ENCODE measurements at places on chromosomes 7 and 10.

- H3K36me3 ChIP-seq = no peaks in the 10 kb centered on the region
- no peak overlapping the region for H3K27ac ChIP-seq
- H3K27me3 ChIP-seq = no peaks in the 10 kb centered on the region
- no peak for DNase-seq
- no peak overlapping the region for H3K4me3 ChIP-seq
Observed at GRCh38 chr10:121064491-121064890, 213.3 kb downstream of the WDR11 start.

DNA sequence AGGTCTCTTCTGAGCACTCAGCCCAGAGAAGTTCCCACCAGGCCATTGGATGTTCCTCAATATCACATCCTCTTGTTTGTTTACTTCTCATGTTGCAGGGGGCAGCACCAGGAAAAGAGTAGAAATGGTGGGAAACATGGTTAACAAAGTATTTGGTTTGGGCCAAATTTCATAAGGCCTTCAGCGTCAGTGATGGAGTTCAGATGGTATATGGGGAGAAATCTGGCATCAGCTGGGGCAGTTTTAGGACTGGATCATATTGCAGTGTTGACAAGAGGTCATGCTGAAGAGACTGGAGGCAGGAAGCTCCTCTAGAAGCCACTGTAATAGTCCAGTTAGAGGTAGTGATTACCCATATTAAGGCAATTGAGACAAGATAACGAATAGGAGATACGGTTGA, 200.0 kb downstream of the WDR11 start:
- H3K36me3 ChIP-seq = no peaks in the 10 kb centered on the region
- DNase-seq = peak; percentile 55
- H3K4me3 ChIP-seq = no peak overlapping the region
- H3K27ac ChIP-seq = no peak overlapping the region
- peaks cover 13% of the 10 kb centered on the region for H3K4me1 ChIP-seq

DNA sequence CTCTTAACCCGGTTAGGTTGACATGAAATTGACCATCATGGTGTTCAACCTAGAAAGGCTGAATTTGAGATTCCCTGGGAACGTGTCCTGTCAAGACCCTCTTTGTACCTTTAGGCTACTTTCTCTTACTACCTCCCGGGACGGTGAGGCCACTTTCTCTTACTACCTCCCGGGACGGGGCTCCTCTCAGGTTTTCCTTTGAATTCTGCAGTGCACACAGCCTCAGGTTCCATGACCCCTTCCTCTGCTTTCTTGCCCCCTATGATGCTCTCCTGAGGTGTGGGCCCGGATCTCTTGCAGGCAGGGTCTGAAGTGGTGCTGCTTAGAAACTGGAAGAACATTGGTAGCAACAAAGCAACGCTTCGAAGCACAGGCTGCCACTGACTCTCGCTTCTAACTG, 155.3 kb downstream of the CAMK1D start:
- H3K4me1 ChIP-seq = peaks cover 5% of the 10 kb centered on the region
- H3K4me3 ChIP-seq = no peak overlapping the region
- no peak for DNase-seq
- H3K27me3 ChIP-seq = no peaks in the 10 kb centered on the region

GRCh38 chr7:135792363-135792668, 43.7 kb upstream of the FAM180A start:
- no peaks in the 10 kb centered on the region for H3K36me3 ChIP-seq
- no peak overlapping the region for H3K27ac ChIP-seq
- no peaks in the 10 kb centered on the region for H3K4me1 ChIP-seq
- DNase-seq = no peak
- H3K27me3 ChIP-seq = no peaks in the 10 kb centered on the region

DNA sequence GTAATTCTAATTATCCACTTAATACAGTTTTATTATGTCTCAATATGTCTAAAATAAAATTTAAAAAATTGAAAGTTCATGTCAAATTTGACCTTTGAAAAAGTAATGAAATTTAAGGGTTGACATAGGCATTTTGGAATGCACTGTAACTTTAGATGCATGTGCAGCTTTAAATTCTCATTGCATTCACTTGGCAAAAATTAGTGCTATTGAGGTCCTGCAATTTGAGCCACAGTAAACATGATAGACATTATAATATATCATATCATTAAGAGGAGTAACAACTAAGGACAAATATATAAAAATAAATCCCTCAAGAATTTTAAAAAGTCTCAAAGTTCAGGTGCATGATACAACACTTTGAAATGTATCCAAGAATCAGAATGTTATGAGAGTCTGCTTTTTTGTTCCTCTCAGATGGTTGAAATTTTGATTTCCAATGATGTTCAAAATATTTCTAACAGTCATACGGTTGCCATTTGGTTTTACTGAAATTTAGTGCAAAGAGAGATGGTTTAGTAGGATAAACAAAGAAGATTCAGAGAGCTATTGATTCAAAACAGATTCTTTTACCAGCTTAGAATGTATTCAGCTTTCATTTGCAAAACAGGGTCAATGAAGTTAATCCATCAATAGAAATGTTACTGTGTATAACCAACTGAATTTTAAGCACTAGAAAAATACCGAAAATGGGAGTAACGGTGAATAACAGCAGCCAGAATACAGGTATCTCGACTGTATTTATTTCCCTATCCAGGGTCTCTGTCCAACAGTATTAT, 71.8 kb downstream of the SEMA3A start:
- no peak overlapping the region for H3K4me3 ChIP-seq
- no peaks in the 10 kb centered on the region for H3K27me3 ChIP-seq
- peaks cover 5% of the 10 kb centered on the region for H3K36me3 ChIP-seq
- no peak for DNase-seq
- H3K27ac ChIP-seq = no peak overlapping the region

GRCh38 chr10:30736685-30737232, 107.2 kb upstream of the LYZL2 start:
- DNase-seq = no peak
- H3K27me3 ChIP-seq = no peaks in the 10 kb centered on the region
- no peak overlapping the region for H3K27ac ChIP-seq
- H3K4me3 ChIP-seq = no peak overlapping the region
- H3K4me1 ChIP-seq = no peaks in the 10 kb centered on the region

- DNase-seq = no peak
- H3K36me3 ChIP-seq = no peaks in the 10 kb centered on the region
- H3K4me3 ChIP-seq = no peak overlapping the region
- H3K27ac ChIP-seq = no peak overlapping the region
- no peaks in the 10 kb centered on the region for H3K27me3 ChIP-seq
- H3K4me1 ChIP-seq = peaks cover 15% of the 10 kb centered on the region
Observed at GRCh38 chr7:120993553-120994191, 5.2 kb downstream of the CPED1 start.

GRCh38 chr10:105763611-105764010, 1122.5 kb downstream of the SORCS3 start:
- H3K27me3 ChIP-seq = no peaks in the 10 kb centered on the region
- DNase-seq = no peak
- no peaks in the 10 kb centered on the region for H3K4me1 ChIP-seq
- H3K36me3 ChIP-seq = no peaks in the 10 kb centered on the region

- no peaks in the 10 kb centered on the region for H3K27me3 ChIP-seq
- DNase-seq = peak; percentile 18
- no peaks in the 10 kb centered on the region for H3K36me3 ChIP-seq
- H3K4me1 ChIP-seq = no peaks in the 10 kb centered on the region
Observed at GRCh38 chr7:107721286-107721685, 22.7 kb upstream of the CBLL1 start.

DNA sequence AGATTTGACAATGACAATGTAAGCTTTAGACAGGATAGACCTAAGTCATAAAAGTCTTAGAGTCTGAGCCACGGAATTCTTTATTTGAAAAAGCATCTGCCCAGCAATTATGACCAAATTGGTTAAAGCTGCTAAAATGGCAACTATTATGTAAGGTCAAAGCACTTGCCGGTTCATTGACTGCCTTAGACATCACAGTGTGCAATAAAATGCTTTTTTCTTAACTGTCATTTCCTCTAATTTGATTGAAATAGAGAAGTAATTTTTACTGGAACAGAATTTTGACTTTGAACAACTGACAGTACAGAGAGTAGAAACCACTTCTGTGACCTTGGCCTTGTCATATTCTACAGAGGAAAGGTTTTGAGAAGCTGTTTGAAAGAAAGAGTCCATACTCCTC, 142.9 kb downstream of the THSD7A start:
- no peak overlapping the region for H3K27ac ChIP-seq
- H3K4me1 ChIP-seq = no peaks in the 10 kb centered on the region
- no peak for DNase-seq
- H3K27me3 ChIP-seq = no peaks in the 10 kb centered on the region
- no peak overlapping the region for H3K4me3 ChIP-seq

DNA sequence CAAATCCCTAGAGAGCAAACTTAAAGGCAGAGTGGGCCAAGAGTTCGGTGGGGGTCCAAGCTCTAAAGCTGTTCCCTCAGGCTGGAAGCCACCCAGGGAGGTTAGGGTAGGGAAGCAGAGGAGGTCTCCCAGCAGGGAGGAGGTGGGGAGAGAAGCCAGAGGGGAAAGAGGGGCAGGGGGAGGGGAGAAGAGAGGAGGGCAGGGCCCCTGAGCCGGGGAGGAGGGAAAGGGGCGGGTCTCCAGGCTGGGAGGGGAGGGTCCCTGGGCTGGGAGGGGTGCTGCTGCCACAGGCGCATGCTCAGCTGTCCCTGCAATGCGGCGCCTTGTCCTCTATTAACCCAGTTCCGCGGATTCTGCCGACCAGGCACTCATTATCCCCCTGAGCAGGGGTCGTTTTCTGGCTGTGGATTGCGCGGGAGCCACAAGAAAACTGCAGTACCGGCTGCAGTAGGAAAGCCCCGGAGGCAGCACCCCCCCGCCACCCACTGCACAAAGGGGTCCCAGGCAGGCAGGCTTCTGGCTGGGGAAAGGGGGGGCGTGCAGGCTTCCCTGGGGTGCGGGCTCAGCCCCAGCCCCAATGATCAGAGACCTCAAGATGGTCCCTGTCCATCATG, 49.3 kb downstream of the CAMK2B start:
- no peak overlapping the region for H3K27ac ChIP-seq
- no peaks in the 10 kb centered on the region for H3K36me3 ChIP-seq
- H3K4me1 ChIP-seq = no peaks in the 10 kb centered on the region
- peak; percentile 90 for DNase-seq
- H3K27me3 ChIP-seq = no peaks in the 10 kb centered on the region

GRCh38 chr7:140042386-140042670, 20.4 kb downstream of the PARP12 start:
- no peak overlapping the region for H3K4me3 ChIP-seq
- H3K4me1 ChIP-seq = no peaks in the 10 kb centered on the region
- H3K27ac ChIP-seq = no peak overlapping the region
- no peaks in the 10 kb centered on the region for H3K27me3 ChIP-seq
- DNase-seq = no peak
- H3K36me3 ChIP-seq = peaks cover 5% of the 10 kb centered on the region

DNA sequence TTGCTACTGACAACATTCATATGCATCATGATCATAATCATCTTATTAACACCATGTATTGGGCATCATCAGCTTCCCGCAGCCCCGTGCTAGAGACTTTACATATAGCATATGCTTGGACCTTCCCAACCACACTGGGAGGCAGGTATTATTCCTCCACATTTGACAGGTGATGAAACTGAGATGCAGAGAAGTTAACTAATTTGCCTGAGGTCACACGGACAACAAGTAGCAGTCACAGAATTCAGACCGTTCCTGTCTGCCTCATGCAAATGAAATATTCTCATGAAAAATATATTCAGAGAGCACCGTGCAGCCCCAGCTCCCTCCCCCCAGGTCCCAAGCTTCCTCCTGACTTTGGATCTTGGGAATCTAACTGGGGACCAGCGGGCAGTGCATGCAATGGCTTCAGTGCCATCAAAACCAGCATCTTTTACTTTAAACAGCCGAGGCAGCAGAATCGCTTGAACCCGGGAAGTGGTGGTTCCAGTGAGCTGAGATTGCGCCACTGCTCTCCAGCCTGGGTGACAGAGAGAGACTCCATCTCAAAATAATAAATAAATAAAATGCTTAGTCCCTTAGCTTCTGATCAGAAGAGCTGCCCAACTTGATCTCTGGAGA, 112.2 kb upstream of the GPR26 start:
- no peaks in the 10 kb centered on the region for H3K4me1 ChIP-seq
- H3K36me3 ChIP-seq = no peaks in the 10 kb centered on the region
- H3K4me3 ChIP-seq = no peak overlapping the region
- peaks cover 16% of the 10 kb centered on the region for H3K27me3 ChIP-seq
- H3K27ac ChIP-seq = no peak overlapping the region
- DNase-seq = no peak

GRCh38 chr7:82204694-82205093, 238.9 kb downstream of the CACNA2D1 start:
- H3K27ac ChIP-seq = no peak overlapping the region
- H3K36me3 ChIP-seq = no peaks in the 10 kb centered on the region
- no peak for DNase-seq

GRCh38 chr7:13017333-13017857, 330.0 kb downstream of the ARL4A start:
- no peak overlapping the region for H3K27ac ChIP-seq
- H3K27me3 ChIP-seq = no peaks in the 10 kb centered on the region
- H3K4me1 ChIP-seq = peaks cover 7% of the 10 kb centered on the region

Measured in lung (tissue), 17 donors.